Fibroblast of pulmonary artery (primary cell): ENCODE measurements at places on chromosomes 7 and 10.

DNA sequence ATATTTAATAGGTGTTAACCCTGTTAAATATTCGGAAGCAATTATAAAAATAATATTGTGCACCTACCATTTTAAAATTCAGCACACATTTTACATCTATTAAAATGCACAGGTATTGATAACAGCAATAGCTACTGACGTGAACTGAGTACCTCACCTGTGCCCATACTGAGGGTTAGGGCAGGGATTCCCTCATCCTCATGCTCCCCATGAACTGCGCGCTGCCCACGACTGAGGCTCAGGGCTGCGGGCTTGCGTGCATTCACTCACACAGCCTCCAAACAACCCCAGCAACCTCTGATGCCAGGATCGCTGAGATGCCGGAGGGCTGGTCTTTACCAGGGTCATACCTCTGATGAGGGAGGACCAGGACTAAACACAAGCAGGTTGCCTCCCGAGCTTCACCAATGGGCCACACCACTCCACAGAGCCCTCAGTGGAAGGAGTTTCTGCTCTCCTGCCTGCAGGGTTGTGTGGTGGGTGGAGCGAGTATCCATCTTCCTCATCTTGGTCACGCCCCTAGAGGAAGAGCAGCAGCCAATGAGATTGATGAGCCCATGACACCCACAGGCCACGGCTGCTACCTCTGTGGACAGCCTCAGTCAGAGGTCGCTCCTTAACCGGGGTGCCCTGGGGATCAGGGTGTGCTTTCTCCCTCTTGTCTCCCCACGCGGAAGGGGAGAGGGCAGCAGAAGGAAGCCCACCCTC, 478.3 kb downstream of the TNS3 start:
- no peak for DNase-seq

DNA sequence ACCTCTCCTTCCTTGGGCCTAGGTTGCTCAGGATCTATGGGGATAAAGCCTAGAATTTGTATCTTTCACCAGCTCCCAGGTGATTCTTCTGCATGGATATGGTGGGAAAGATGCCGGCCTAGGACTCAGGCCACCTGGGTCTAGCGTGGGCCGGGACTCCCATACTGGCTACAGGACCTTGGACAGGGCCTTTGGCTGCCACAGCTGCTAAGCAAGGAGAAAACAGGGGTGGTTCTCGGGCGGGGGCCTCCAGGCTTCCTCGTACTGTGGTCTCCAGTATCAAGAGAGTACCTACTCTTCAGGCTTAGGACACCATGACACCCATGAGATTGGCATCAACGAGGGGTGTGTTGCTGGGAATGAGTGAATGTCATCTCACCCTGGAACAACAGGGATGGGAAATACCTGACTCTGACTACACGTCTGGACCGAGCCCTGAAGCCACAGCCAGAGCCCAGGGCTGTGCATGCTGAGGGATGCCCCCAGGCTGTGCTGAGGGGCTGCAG, 120.3 kb upstream of the ADAM12 start:
- no peak for DNase-seq

DNA sequence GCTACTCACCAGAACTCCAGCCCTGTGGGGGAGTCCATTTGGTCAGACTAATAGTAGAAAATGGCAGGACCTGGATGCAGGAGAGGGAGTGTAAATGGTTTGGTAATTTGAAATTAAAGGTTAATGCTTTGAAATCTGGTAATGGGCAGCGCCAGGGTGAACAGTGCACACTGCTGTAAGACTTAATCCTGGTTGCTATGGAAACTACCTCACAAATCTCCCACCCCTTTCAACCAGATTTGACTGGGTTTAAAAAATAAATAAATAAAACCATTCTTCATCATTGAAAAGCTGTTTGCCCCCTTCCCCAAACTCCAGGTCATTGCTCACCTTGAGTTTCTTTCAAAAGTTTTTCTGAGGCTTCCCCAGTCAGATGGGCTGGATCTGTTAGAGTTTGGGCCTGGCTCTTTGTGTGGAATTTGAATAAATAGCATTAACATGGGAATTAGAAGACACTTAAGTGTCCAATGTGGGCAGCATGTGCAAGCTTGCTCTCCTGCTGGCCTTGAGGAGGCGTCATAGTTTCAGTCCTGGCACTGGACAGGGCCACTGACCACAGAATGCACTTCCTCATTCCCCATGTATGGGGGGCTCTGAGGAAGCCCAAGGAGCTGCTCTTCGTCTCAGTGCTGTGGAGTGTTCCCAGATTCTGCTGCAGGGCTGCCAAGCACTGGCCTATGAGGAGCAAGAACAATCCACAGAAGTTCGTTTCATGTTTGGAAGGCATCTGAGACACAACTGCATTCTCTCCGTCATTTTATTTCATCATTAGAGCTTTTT, 90.7 kb downstream of the LRRC4 start:
- DNase-seq = no peak

DNA sequence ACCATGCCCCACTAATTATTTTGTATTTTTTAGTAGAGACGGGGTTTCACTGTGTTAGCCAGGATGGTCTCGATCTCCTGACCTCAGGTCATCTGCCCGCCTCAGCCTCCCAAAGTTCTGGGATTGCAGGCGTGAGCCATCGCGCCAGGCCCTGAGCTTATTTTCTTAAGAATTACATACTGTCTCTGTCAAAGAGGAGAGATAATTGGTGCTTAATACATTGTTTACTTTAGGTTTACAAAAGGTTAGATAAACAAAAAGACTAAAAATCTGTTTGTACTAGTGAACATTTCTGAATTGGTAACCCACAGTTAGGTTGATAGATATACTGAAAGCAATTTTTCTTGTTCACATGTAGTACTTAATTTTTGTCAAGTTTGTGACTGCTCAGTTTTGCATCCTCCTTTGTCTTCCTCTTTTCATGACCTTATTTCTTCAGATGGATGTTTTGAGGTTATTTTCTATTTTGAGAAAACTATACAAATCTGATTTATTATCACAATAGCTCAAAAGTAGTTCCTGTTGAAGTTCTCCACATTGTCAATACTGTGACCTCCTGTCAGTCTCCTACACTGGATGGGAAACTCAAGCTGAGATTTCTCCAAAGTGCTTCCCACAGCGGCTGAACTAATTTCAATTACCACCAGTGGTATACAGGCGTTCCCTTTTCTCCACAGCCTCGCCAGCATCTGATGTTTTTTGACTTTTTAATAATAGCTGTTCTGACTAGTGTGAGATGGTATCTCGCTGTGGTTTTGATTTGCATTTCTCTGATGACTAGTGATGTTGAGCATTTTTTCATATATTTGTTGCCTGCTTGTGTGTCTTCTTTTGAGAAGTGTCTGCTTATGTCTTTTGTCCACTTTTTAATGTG, 22.5 kb downstream of the HHEX start:
- DNase-seq = no peak

- peak; percentile 21 for DNase-seq
Observed at GRCh38 chr10:84088626-84089025, 50.7 kb upstream of the GHITM start.

GRCh38 chr10:58453105-58453504, 59.6 kb upstream of the BICC1 start:
- no peak for DNase-seq

- DNase-seq = no peak
Observed at GRCh38 chr7:151238924-151239836, 6.9 kb downstream of the CHPF2 start.

- DNase-seq = no peak
Observed at GRCh38 chr10:78862328-78862640, 206.5 kb upstream of the ZMIZ1 start.

- DNase-seq = no peak
Observed at GRCh38 chr7:69182596-69183467, 415.4 kb upstream of the AUTS2 start.

GRCh38 chr7:48213226-48213625, 42.0 kb downstream of the ABCA13 start:
- DNase-seq = no peak

DNA sequence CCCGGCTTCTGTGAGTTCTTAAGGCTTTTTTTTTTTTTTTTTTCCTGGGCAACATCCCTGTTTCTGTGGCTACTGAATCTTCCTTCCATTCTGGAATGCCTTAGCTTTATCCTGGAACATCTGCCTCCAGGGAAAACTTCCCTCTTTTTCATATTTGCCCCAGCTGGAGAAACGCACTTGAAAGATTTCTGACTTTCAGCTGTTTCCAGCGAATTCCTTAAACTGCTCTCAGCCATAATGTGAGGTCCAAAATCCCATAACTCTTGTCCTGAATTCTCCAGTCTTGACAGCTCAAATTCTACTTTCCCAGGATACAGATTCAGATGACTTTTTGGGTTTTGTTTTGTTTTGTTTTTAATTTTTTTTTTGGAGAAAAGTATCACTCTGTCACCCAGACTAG, 263.6 kb upstream of the AUTS2 start:
- DNase-seq = no peak

GRCh38 chr7:90216080-90216674, 4.6 kb downstream of the STEAP2 start:
- no peak for DNase-seq

DNA sequence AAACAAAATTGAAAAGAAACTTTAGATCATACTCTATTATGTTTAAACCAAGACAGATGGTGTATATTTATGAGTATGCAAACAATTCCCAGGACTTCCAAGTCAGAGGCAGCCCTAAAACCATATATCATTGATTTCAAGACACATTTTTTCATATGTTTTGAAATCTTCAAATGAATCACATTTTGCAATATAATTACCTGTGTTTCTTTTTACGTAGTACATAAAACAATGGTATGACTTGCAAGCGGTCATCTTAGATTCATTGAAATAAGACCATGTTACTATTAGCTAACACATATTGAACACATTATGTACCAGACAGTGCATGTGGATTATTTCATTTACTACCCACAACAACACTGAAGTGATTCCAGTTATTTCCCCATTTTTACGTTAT, 14.9 kb downstream of the SMURF1 start:
- DNase-seq = no peak

GRCh38 chr10:85795460-85795859, 571.1 kb downstream of the GRID1 start:
- no peak for DNase-seq

DNA sequence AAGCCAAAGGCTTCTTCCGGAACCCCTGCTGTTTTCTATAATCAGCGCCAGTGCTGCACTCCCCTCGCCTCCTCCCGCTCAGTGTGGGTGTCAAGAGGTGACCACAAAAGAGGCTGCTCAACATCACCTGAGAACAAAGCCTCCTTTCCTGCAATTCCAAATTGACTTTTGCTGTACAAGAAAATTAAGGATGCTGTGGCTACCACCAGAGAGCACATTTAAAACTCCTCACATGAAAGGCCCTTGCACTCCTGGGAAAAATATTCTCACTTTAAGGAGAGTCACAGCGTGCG, 96.4 kb downstream of the HIPK2 start:
- DNase-seq = no peak

DNA sequence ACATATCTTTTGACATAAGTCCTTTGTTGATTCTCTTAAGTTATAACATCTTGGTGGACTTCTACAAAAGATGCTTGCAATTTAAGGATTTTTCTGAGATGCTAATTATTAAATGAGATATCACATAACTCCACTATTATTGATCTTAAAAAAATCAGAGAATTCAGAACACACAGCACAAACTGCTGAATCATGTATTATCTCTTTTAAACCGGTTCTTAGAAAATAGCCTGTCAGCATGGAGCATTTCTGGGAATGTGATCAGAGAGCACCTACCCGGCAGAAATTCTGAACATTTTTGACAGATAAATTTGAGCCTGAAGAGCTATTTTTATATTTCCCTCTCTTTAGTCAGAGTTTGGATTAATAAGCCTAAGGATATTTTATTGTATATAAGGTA, 50.2 kb upstream of the PCLO start:
- no peak for DNase-seq

DNA sequence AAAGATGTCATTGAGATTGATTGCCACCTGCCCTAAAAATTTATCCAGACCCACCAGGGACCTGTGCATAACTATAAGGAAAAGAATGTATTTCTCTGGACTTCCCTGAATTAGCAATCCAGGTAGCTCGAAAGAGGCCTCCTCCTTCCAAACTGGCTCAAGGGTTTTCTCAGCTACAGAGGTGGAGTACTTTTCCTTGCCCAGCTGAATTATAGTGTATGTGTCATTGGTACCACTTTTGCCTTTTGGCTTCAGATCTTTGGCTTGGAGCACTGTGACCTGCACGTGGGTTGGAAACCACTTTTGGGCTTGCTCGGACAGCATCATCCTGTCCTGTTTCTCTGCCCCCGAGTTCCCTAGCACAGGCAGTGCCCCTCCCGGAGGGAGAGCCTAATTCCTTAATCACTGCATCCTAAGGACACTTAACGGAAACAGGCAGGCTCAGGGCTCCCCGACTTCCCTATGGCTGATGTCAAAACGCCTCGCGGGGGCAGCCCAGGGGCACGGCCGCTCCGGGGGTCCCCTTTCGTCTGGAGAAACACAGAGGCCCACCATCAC, 825 bp downstream of the RAB11FIP2 start:
- DNase-seq = peak; percentile 45

- no peak for DNase-seq
Observed at GRCh38 chr7:149859876-149860275, 13.9 kb upstream of the ATP6V0E2 start.

- no peak for DNase-seq
Observed at GRCh38 chr7:107998660-107999480, 4.1 kb downstream of the LAMB1 start.

- no peak for DNase-seq
Observed at GRCh38 chr7:26507108-26507987, 215.7 kb downstream of the SNX10 start.

- no peak for DNase-seq
Observed at GRCh38 chr7:48148311-48148710, 22.9 kb upstream of the ABCA13 start.

DNA sequence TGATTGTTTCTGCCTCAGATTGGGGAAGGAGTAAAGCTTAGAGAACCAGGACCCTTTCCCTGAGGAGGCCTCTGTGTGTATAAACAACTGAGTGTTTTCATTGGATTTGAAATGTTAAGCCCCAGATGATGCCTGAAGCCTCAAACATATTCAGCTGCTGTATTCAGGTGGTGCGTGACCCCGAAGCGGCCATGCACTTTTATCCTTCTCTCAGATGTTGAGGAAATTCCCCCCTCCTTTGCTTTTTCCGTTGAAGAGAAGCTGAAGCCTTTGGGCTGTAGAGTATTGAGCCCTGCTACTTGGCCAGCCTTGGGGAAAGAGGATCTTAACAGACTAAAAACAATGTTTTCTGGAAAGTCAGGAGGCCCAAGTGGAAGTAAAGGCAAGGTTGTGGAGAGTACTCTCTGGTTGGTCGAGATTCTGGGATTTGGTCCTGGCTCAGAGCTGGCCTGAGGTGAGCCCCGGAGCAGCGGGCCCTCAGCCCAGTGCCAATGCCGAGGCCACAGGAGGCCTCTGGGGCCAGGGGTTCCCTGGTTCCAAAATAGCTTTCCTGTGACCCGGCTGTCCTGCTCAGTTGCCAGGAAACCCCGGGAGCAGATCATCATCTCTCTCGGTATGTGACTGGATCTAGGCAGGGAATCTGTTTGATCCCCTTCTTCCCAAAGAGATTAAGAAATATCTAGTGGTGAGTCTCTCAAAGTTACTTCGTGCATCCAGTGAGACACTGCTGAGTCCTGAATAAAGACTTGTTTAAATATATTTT, 22.5 kb downstream of the FKBP6 start:
- DNase-seq = no peak
